ENCODE measurements at places on chromosomes 6 and 20.

GRCh38 chr6:73182021-73182607 lies 43.2 kb downstream of the KHDC1L start:
- no peak for DNase-seq

DNA sequence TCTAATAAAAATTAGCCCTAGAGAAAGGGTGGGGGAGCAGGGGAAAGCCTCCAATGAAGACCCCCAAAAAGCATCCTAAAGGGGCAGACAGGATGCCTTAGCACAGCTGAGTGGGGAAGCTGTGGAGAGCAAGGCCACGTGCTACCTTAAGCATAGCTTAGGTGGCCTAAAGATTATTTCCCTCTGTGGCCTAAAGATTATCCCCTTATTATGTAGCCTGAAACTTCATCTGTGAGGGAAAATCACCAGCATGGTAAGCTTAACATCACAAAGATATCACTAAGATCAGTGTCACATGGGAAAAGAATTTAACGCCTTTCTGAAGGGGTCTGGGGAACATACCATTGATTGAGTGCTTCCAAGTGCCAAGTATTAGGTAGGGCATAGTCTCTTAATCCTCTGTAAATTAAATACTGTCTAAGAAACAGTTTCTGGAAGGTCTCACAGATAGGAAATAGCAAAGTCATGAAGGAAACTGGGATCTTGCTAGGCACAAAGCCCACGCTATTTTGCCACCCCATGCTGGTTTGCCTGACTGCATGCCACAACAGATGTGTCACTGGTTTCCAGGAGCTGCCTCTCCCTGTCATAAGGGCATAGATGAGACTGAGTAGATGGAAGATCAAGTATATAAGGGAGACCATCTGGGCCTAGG lies 170.0 kb downstream of the HACE1 start:
- no peak for DNase-seq

GRCh38 chr6:98824162-98824901 lies 10.0 kb upstream of the POU3F2 start:
- peak; percentile 11 for DNase-seq

DNA sequence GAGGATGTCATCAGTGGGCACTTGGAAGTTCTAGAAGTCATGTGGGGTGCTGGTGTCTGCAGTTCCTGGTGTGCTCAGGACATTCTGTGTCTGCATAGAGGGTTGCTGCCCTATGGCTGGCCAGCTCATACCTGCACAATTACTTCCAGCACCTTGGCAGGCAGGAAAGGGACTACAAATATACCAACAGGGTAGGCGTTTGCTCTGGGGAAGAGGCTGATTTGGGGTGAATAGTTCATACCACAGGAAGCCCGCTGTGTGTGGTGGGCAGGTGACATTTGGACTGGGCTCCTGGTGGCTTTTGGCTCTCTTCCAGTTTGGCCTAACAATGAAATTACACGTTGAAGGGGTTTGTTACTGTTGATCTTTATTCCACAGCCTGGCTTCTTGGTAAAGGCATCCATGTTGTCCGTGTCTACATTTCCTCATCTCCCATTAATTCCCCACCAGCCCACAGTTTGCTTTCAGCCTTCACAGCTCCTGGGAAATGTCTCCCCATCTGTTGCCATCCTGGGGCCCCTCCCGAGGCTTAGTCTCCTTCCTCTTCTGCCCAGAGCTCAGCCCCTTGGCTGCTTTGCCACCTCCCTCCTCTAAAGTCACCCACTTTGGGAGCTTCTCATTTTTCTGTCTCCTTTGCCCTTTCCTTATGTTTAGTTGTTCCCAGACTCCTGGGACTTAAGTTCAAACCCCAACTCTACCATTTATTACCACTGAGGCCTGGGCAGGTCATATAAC lies 88.1 kb downstream of the RSPH3 start:
- no peak for DNase-seq

- DNase-seq: no peak
These were observed 29.5 kb upstream of the SALL4 start for GRCh38 chr20:51831866-51832265.

- no peak for DNase-seq
These were observed 61.9 kb upstream of the JARID2 start for GRCh38 chr6:15183979-15184378.

GRCh38 chr20:1861347-1861976 lies 33.7 kb upstream of the SIRPA start:
- no peak for DNase-seq

GRCh38 chr6:16179970-16180431 lies 51.1 kb downstream of the MYLIP start:
- no peak for DNase-seq

GRCh38 chr20:57787990-57788781 lies 78.4 kb upstream of the PMEPA1 start:
- DNase-seq: no peak

DNA sequence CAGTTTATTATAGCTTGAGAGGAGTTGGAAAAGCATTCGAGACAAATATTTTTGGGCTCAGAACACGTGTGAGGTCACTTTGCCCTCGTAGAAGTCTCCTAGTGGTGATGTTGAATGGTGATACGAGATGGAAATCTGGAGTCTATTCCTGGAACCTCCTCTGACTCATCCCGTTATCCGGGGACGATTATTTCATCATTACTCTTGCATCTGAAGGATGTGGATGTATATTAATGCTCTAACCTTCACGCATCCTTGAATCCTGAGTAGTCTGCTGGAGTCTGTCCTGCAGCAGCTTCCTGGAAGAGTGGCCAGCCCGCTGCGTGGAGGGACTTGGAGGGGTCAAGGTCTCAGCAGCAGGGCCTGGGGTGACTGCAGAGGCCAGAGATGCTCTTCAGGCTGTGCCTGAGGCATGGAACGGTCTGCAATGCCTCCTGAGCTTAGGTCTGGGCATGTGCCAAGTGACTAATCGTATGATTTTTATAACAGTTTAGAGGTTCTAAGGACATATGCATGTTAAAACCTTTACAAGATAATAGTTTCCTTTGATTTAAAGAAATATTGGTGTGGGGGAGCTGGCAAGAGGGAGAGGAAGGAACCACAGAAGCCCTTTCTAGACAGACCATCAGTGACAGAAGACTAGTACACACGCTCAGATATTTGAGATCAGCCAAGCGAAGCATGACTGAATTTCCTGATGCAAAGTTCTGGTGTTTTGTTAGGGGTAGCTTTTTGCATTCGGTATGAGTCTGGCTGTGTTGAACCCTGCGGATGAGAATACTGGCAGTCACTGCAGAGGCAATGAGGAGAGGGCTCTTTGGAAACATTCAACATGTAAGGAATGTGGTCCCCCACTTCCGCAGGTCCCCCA lies 400.2 kb downstream of the QKI start:
- no peak for DNase-seq

DNA sequence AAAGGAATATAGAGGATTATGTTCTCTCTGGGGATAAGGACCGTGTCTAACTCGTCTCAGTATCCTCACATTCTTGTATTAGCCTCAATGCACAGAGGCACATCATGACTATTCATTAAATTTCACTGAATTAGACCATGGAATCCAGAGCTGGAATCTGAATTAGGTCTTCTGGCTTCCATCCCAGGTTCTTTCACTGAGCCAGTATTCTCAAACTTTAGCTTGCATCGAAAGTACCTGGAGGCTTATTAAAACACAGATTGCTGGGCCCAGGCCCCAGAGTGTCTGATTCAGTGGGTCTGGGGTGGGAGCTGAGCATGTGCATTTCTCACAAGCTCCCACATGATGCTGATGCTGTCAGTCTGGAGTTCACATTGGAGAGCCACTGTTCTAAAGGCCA lies 142.0 kb downstream of the UST start:
- DNase-seq: no peak

- DNase-seq: peak; percentile 50
These were observed 87.3 kb upstream of the SLC22A16 start for GRCh38 chr6:110563711-110564110.
